Upper lobe of left lung (tissue), 6 donors: ENCODE measurements at places on chromosomes 6 and 20. TPM values are rescaled to one million over a fixed set of nuclear protein-coding genes. Genes with fewer than 3 reads are reported as not detected.

- no peak overlapping the region for H3K27ac ChIP-seq
- no peak overlapping the region for H3K4me3 ChIP-seq
- H3K27me3 ChIP-seq, result no peaks in the 10 kb centered on the region
Observed at GRCh38 chr6:26430787-26431186, 9.5 kb upstream of the BTN3A3 start.

DNA sequence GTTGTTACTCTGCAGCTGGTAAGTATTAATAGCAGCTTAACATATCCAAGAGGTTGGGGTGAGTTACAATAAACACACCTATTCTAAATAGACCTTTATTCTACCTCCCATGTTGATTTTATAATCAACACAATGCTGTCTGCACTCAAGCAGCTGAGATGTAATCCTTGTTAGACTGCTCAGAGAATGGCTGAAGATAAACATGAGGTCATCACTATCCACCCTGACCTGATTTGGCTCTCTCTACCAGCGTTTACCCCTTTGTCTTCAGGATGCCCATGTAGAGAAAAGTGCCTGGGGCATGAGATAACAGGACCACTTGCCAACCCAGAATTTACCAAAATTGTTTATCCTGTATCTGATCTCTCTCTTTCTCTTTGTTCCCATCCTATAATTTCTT lies 220.7 kb upstream of the DEFB112 start:
- H3K4me1 ChIP-seq, result no peaks in the 10 kb centered on the region
- no peak overlapping the region for H3K4me3 ChIP-seq
- no peak for DNase-seq
- H3K27me3 ChIP-seq, result no peaks in the 10 kb centered on the region
- H3K27ac ChIP-seq, result no peak overlapping the region
- H3K36me3 ChIP-seq, result no peaks in the 10 kb centered on the region

BHLHE23 gene
- total RNA-seq, result not detected

COQ3 gene
- 5.4 TPM for total RNA-seq

CST5 gene
- total RNA-seq, result 1.1 TPM

- H3K27ac ChIP-seq, result no peak overlapping the region
- no peak overlapping the region for H3K4me3 ChIP-seq
- no peak for DNase-seq
- no peaks in the 10 kb centered on the region for H3K36me3 ChIP-seq
- no peaks in the 10 kb centered on the region for H3K4me1 ChIP-seq
Observed at GRCh38 chr20:37426978-37427377, 81.0 kb downstream of the SRC start.

DNA sequence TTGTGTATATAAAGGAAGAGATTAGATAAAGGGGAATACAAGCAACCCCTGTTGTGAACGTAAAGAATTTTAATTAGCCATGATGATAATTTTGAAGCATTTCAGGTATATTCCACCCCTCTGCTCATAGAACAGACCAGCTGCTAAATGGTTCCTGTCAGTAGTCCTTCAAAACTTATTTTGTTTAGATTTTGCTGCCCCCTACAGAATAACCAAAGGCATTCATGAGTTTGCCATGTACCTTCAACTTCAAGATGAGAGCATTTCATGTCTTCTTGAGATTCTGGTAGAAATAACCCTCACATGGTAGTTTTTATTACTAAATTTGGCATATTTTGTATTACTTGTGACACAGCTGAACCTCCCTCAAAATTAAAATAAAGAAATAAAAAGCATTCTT lies 1586.7 kb downstream of the HACE1 start:
- no peaks in the 10 kb centered on the region for H3K36me3 ChIP-seq
- no peak overlapping the region for H3K4me3 ChIP-seq
- H3K27me3 ChIP-seq, result no peaks in the 10 kb centered on the region
- no peak overlapping the region for H3K27ac ChIP-seq
- no peak for DNase-seq

- DNase-seq, result no peak
- no peak overlapping the region for H3K4me3 ChIP-seq
- H3K27ac ChIP-seq, result no peak overlapping the region
- H3K4me1 ChIP-seq, result peaks cover 13% of the 10 kb centered on the region
- no peaks in the 10 kb centered on the region for H3K36me3 ChIP-seq
Observed at GRCh38 chr20:17533396-17533795, 2.2 kb upstream of the BFSP1 start.

DNA sequence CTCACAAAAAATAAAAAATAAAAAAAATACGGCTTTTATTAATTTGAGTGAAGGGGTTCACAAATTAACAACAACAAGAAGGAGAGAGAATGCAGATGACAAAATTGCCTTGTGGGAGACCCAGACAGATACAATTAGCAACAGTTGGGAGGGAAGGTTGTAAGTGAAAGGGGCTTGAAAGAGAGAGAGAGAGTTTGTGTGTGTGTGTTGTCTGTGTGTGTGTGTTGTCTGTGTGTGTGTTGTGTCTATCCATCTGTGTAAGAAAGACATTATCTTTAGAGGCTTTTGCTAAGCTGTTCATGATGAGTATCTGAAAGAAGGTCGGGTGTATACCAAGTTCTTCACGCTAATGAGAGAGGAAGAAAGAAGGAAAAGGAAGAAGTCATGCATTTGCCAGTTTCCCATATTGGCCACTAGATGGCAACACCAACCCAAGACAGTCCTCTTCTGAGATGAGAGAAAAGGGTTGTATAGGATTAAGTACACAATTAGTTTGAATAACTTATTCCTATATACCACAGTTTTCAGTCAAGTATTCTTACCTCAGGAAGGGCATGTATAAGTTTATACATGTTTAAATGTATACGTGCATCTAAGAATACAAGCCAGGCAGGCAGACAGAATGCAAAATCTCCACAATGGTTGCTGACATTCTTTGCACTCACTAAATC lies 63.7 kb upstream of the CD2AP start:
- H3K27ac ChIP-seq, result peak overlapping the region; percentile 66
- no peaks in the 10 kb centered on the region for H3K4me1 ChIP-seq
- H3K27me3 ChIP-seq, result no peaks in the 10 kb centered on the region
- no peaks in the 10 kb centered on the region for H3K36me3 ChIP-seq
- DNase-seq, result peak; percentile 31
- no peak overlapping the region for H3K4me3 ChIP-seq

GRCh38 chr6:134394208-134394607 lies 76.3 kb upstream of the SGK1 start:
- no peak overlapping the region for H3K27ac ChIP-seq
- H3K4me3 ChIP-seq, result no peak overlapping the region
- H3K4me1 ChIP-seq, result no peaks in the 10 kb centered on the region
- H3K36me3 ChIP-seq, result no peaks in the 10 kb centered on the region

GRCh38 chr6:152244998-152245630 lies 392.0 kb downstream of the SYNE1 start:
- no peak for DNase-seq
- H3K27me3 ChIP-seq, result no peaks in the 10 kb centered on the region
- peaks cover 13% of the 10 kb centered on the region for H3K36me3 ChIP-seq
- H3K4me1 ChIP-seq, result no peaks in the 10 kb centered on the region
- no peak overlapping the region for H3K27ac ChIP-seq

GRCh38 chr20:4371623-4372251 lies 350.0 kb upstream of the PRND start:
- no peak overlapping the region for H3K27ac ChIP-seq
- no peak for DNase-seq
- H3K4me1 ChIP-seq, result peaks cover 19% of the 10 kb centered on the region
- no peaks in the 10 kb centered on the region for H3K36me3 ChIP-seq
- no peak overlapping the region for H3K4me3 ChIP-seq
- no peaks in the 10 kb centered on the region for H3K27me3 ChIP-seq

GRCh38 chr6:160070427-160070826 lies 51.2 kb upstream of the SLC22A1 start:
- no peaks in the 10 kb centered on the region for H3K27me3 ChIP-seq
- no peak for DNase-seq
- H3K4me3 ChIP-seq, result no peak overlapping the region

PCIF1 gene
- total RNA-seq, result 48.9 TPM

CLDN20 gene
- not detected for total RNA-seq

GSTA3 gene
- 2.0 TPM for total RNA-seq

DNA sequence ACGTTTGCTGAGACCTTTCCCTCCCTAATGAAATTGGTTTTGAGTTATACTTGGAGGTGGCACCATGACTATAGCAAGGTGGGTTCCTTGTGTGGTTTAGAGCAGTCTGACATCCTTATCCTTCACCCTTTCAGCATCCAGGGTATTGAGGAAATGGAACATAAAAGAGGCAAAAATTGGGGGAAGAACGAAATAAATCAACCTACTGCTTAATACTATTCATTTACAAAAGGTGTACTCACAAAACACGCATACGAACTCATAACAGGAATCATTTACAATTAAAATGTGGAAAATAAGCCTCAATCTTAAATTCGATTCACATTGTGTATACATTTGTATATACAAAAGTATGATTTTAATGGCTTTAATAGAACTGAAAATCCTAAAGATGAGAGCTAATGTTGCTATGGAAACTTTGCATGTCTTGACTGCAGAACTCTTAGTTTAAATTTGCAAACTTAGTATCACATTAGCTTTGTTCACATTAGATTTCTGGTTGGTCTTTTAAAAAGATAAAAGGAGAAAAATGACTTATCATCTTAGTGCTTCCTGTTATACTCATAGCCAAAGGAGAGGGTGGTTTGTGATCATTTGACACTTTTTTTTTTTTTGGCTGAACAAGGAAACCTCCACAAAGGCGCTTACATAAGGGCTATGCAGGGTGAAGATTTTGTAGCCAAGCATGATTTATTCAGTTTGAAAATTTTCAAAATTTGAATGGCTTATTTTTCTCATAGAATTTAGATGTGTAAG lies 76.1 kb upstream of the ATXN1 start:
- DNase-seq, result no peak
- no peak overlapping the region for H3K4me3 ChIP-seq
- no peaks in the 10 kb centered on the region for H3K36me3 ChIP-seq
- no peak overlapping the region for H3K27ac ChIP-seq
- H3K27me3 ChIP-seq, result no peaks in the 10 kb centered on the region

C6orf132 gene
- 16.3 TPM for total RNA-seq
